Cardiac muscle cell (in vitro differentiated cells and primary cell): ENCODE measurements at places on chromosomes 13 and 19.

DNA sequence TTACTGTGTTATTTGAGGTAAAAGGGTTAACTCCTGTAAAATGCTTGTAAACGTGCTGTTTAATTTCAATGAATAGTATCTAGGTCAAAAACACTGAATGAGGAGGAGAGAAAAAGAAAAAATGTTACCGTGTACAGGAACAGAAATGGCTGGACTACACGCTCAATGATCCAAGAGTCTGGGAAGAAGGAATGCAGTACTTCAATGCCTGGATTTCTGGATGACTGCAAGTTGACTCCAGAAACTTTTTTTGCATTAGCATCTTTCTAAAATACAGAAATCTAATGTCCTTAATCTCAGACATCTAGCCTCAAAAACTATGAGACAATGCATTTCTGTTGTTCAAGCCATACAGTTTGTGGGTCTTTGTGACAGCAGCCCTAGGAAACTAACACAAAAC lies 17.4 kb upstream of the IPO5 start:
- DNase-seq = no peak

DNA sequence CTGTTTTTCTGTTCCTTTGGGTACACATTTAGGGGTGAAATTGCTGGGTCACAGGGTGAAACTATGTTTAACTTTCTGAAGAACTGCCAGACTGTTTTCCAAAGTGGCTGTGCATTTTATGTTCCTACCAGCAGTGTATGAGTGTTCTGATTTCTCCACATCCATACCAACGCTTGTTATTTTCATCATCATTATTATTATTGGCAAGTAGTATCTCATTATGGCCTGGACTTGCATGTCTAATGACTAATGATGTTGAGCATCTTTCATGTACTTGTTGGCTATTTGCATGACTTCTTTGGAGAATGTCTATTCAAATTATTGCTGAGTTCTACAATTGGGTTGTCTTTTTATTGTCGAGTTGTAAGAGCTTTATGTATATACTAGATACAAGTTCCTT lies 321.8 kb upstream of the HTR2A start:
- DNase-seq = no peak

- peak; percentile 21 for DNase-seq
Observed at GRCh38 chr13:42405665-42406390, 133.9 kb downstream of the AKAP11 start.

GRCh38 chr13:39776439-39776838 lies 121.0 kb downstream of the COG6 start:
- DNase-seq = peak; percentile 69

DNA sequence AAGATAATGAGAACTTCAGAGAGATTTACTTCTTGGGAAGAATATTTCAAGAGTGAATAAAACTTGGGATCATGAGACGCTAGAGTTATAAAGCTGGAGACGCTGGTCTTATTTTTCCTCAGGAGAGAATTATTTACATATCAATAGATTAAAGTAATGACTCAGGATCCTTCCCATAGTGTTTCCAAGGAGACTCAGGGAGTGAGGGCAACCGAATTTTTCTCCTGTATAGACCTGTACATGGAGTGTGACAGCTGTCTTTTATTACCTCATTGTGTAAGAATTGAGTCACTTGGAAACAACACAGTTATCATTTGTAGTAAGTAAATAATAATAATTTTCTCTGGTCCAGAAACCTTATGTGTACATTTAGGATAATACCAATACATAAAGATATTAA lies 1905.5 kb downstream of the OLFM4 start:
- DNase-seq = no peak

GRCh38 chr13:42153199-42154113 lies 105.0 kb downstream of the DGKH start:
- DNase-seq = no peak

DNA sequence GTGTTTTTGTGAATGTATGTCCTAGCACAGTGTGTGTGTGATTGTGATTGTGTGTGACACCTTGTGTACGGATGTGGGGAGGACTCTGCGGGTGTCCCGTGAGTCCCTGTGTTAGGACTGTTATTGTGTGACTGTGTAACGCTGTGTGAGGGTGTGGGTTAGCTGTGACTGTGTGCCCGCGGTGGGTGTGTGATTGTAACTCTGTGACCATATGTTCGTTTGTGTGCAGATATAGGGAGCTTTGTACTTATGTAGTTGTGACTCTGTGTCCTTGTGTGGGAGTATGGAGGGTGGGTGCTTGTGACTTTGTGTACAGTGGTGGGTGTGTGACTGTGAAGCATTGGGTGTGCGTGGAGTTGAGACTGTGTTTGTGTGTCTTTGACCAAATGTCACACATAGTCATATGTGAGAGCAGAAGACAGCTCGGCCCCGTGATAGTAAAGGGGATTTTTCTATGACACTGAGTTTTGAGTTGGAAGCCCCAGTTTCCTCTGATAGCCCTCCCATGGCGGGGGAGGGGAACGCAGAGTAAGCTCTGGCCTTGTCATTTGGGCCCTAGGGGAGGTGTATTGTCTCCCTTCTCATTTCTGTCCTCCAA lies 949 bp upstream of the ZNF260 start:
- peak; percentile 12 for DNase-seq

- no peak for DNase-seq
Observed at GRCh38 chr13:35596321-35597030, 120.0 kb upstream of the MAB21L1 start.
